Immature natural killer cell (primary cell): ENCODE measurements at places on chromosomes 5 and 9. TPM values are rescaled to one million over a fixed set of nuclear protein-coding genes. Genes with fewer than 3 reads are reported as not detected.

The POMT1 gene
- polyA plus RNA-seq, result 4.8 TPM

- no peak for DNase-seq
Observed at GRCh38 chr5:107653685-107654084, 17.1 kb downstream of the EFNA5 start.

DNA sequence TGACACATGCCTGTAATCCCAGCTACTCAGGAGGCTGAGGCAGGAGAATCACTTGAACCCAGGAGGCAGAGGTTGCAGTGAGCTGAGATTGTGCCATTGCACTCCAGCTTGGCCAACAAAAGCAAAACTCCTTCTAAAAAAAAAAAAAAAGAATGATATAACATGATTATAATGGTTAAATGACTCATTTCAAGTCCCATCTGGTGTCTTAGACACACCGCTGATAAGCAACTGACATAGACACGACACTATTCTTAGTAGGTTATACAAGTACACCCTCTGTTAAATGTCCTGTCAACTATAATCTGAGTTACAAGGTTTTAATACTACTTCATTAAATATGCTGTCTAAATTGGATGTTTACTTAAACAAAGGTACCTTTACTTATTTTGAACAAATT, 405.3 kb upstream of the CLINT1 start:
- no peak for DNase-seq

The RHOBTB3 gene
- polyA plus RNA-seq, result 25.7 TPM

The GPR150 gene
- polyA plus RNA-seq, result 1.2 TPM

DNA sequence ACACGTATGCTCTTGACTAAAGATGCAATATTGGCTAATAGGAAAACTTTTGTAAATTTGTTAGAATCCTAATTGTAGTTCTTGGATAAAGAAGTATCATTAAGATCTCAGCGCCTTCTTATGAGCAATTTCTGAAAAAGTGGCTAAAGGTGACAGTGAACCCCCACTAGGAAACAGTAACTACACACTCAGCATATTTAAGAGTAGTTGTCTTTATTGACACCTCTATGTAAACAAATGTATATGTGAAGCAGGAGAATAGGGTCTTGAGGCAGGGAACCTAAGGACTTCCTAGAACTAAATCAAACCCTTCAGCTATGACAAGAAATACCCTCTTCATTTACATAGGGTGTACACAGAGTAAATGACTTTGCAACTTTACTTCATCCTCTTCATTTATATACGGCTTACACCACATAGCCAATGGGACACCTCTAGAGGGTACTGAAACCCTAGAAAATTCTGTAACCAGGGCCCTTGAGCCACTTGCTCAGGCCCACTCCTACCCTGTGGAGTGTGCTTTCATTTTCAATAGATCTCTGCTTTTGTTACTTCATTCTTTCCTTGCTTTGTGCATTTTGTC, 2.8 kb downstream of the NIPSNAP3A start:
- no peak for DNase-seq

GRCh38 chr5:118968925-118969375, 19.4 kb downstream of the DTWD2 start:
- no peak for DNase-seq

DNA sequence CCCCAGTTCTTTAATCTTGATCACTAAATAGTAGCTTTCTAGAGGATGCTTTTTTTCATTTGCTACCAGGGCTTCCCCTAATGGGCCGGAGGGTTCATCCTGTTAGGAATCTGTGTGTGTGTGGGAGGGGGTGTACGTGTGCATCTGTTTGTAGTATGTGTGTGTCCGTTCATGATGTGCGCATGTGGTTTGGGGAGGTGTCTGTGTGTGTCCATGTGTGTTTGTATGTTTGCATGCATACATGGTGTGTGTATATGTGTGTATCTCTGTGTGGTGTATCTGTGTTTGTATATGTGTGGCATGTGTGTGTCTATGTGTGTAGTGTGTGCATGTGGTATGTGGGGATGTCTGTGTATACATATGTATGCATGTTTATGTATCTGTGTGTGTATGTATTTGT, 106.2 kb downstream of the SYK start:
- no peak for DNase-seq

GRCh38 chr9:88947581-88948573, 43.4 kb upstream of the S1PR3 start:
- DNase-seq, result no peak

GRCh38 chr5:3020426-3020825, 268.9 kb upstream of the IRX2 start:
- DNase-seq, result no peak

GRCh38 chr9:14315875-14316601, 2.1 kb upstream of the NFIB start:
- DNase-seq, result no peak

The PDLIM7 gene
- polyA plus RNA-seq, result 2.3 TPM

GRCh38 chr9:89602978-89603766, 1.6 kb upstream of the GADD45G start:
- peak; percentile 69 for DNase-seq

The OR1Q1 gene
- not detected for polyA plus RNA-seq

GRCh38 chr9:130751631-130752355, 58.2 kb downstream of the EXOSC2 start:
- DNase-seq, result no peak

DNA sequence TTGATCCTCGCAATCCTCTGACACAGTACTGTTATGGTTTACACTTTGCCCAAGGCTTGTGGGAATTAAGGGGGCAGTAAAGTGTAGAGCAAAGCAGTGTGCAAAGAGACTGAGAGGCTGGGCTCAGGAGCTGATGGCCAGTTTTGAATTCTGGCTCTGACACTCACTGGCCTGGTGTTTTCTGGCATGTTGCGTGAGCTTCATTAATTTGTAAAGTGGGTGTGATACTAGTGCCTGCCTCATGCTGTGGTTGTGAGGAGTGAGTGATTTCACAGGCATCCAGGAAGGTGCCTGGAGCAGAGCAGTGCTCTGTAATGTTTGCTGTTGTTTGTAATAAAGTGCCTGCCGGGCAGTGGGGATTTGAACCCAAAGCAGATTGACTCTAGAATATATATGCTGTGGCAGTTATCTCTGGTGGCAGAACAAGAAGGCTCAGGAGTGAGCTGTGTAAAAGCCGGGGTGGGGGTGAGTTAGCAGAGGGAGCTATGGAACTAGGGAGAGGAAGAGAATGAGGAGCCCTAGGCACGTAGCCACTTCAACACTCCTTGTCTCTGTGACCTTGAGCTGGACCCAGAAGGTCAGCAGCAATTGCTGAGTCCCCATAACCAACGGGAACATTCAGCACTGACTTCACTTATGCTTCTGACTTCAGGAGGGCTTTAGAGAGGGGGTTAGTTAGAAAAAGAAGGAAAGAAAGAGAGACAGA, 108.5 kb downstream of the DOCK2 start:
- DNase-seq, result no peak

The RASEF gene
- polyA plus RNA-seq, result not detected

GRCh38 chr9:126471084-126471624, 142.6 kb upstream of the LMX1B start:
- peak; percentile 93 for DNase-seq

The LCNL1 gene
- polyA plus RNA-seq, result not detected

DNA sequence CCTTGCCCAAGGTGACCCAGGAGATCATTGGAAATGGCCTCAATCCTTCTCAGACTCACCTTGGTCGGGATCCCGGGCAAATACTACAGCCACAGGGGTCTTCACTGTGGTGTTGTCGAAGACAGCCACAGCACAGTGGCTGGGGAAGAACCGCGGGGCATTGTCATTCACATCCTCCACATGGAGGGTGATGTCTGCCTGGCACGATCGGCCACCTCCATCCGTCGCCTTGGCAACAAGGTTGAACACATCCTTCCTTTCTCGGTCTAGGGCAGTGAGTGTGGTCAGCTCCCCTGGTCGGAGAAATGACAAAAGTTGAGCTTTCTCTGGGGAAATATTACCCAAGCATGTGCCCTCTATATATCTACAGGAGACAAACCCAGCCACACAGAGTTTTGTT, 56.8 kb downstream of the FAT2 start:
- DNase-seq, result peak; percentile 14

DNA sequence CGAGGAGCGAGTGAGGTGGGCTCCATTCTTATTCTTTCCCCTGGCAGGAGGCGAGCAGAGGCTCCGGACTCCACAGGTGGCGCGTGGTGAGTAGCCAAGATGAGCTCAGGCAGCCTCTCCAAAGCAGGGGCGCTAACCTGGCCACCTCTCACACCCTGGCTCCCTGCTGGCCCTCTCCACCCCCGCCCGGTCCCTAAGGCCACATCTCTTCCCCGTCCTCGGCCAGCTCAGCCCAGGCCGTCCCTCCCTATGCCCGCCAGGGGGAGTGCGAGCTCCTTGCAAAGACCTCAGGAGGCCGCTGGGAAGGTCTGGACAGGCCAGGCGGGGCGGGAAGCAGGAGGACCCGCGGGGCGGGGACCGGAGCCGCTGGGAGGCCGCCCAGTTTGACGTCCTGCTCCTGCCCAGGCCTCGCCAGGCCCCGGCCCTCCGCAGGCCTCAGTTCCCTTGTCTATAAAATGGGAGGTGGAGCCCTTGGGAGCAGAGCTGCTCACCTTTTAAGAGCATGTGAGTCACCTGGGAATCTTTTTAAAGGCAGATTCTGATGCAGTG, 46.3 kb upstream of the GGTA1 start:
- DNase-seq, result peak; percentile 51

DNA sequence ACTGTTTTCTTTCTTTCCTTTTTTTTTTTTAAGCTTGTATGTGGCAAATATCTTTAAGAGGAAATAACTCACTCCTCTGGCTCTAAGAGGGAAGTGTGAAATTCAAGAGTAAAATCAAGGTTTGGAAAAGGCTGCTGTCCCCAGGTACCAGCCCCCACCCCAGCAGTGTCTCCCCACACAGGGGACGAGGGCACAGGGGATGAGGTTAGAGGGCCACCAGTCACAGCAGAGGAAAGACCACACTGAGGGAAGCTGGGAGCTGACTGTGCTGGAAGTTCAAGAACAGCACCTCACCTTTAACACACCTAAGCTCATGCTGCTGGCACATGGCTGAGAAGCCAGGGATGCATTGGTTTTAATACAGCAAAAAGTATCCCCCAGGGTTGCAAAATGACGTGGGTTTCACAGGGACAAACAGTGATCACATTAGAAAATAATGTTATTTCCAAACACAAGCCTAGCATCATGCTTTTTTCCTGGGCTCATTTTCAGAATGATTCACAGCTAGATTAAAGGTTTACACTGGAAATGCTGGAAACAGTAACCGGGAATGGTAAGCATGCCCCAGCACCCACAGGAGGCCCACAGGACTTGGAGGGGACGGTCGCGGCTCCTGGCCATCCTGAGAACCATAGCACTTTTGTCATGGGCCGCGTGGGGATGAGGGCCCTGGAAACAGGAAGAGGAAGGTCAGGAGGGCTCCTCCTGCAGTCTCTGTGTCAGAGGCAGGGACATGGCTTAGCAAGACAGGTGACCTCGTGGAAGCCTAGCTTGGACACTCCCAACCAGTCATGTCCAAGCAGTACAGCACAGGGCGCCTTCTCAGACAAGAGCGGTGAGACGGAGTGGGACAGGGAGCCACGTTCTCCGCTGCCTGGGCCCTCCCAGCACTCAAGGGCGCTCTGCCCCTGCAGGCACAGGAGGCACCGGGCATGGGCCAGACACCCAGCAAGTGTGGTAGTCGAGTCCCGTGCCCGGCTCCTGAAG, 6.9 kb downstream of the LPCAT1 start:
- no peak for DNase-seq

The ADAMTS19 gene
- not detected for polyA plus RNA-seq

The GABRA6 gene
- polyA plus RNA-seq, result not detected

GRCh38 chr5:165231821-165232508, 1726.5 kb downstream of the MAT2B start:
- no peak for DNase-seq

The C7 gene
- polyA plus RNA-seq, result not detected

DNA sequence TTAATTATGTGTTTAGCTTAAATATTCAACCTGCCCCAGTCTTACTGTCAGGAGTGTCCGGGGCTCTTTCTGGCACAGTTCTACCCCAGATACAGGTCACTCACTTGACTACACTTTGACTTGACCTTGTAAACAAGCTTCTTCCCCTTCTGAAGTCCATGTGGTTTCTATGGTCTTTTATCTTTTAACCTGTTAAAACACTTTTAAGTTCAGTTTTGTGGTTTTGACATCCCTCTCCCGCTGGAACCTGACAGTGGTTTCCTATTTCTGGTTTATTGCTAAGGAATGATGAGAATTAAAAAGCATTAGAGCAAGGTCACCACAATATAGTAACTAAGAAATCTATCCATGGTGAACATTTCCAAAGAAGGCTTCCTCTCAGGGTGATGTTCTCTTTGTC, 300.1 kb downstream of the TMEM167A start:
- DNase-seq, result no peak

DNA sequence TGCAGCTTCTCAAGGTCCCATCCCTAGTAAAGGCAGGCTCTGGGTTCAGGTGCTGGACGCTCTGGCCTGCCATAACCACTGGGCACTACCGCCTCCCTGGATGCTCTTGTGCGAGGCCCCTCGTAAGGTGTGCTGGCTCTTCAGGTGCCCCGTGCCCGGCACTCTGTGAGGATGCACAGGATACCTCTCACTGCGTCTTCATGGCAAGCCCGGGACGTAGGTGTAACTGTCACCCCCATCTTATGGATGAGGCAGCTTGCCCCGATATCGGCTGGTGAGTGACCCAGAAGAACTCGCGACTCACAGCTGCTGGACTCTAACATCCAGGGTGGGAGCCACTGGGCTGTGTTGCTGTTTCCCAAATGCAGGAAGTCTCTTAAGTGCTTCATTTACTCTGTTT, 79.0 kb downstream of the GTF3C4 start:
- DNase-seq, result no peak

The TMEM252 gene
- polyA plus RNA-seq, result not detected

GRCh38 chr5:38162625-38163024, 95.7 kb upstream of the EGFLAM start:
- DNase-seq, result no peak

GRCh38 chr9:128385496-128386460, 14.6 kb downstream of the URM1 start:
- no peak for DNase-seq

DNA sequence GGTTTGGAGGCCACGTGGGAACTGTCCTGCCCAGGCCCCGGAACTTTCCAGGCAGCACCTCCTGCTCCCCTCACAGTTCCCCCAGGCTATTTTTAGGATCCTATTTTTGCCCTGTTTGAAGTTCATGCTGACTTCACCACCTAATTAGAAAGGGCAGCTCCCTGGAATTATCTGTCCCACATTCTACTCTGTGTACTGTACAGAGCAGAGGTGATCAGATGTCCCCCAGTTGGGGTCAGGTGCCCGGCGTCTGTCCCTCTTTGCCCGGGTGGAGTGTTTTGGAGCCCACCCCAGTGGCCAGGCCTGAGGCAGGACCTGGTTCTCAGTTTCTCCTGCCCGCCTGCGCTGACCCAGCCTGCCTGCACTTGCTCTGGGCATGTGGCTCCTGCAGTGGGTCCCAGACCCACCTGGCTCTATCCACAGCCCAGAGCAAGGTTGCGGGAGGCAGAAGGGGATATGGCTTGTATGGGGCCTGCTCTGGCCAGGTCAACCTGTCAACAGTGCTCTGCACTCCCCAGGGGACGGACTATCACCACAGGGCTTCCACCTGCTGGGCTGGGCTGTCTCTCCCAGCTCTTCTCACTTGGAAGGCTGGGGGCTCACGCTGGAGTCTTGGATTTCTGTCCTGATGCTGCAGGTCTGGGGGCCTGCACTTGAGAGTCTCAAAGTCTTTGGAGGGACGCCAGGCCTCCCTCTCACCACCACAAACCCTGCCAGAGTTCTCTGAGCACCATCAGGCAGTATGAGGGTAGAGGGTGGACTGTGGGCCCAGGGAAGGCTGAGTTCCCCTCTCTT, 268.3 kb downstream of the GADD45G start:
- DNase-seq, result no peak
